Osteoblast (primary cell): ENCODE measurements at places on chromosomes 1 and 21. TPM values are rescaled to one million over a fixed set of nuclear protein-coding genes. Genes with fewer than 3 reads are reported as not detected.

DNA sequence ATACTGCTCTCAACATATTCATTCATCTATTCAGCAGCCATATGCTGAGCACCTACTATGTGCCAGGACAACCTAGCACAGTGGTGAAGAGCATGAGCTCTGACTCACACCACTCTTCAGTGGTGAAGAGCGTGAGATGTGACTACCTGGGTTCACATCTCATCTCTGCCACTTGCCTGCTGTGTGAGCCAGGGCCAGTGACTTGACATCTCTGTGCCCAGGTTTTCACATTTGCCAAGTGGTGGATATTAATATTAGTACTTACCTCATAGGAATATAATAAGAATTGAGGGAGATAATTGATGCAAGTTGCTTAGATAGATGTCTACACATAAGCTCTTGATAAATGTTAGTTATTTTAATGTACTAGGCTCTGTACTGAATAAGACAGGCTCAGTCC lies 488.9 kb downstream of the PTPRU start:
- DNase-seq: no peak

- DNase-seq: peak; percentile 87
These were observed 36.2 kb upstream of the BTG2 start for GRCh38 chr1:203268901-203269653.

- DNase-seq: peak; percentile 48
These were observed 84.0 kb upstream of the IVNS1ABP start for GRCh38 chr1:185401019-185401418.

ABCD3 gene
- total RNA-seq: 30.1 and 30.4 TPM in 2 replicates

CTXND2 gene
- not detected in 2 replicates for total RNA-seq

BEND5 gene
- total RNA-seq: 0.72 and 1.2 TPM in 2 replicates

HSD3B1 gene
- not detected in 2 replicates for total RNA-seq

- DNase-seq: peak; percentile 91
These were observed 125.1 kb upstream of the IPO9 start for GRCh38 chr1:201703621-201704438.

DNA sequence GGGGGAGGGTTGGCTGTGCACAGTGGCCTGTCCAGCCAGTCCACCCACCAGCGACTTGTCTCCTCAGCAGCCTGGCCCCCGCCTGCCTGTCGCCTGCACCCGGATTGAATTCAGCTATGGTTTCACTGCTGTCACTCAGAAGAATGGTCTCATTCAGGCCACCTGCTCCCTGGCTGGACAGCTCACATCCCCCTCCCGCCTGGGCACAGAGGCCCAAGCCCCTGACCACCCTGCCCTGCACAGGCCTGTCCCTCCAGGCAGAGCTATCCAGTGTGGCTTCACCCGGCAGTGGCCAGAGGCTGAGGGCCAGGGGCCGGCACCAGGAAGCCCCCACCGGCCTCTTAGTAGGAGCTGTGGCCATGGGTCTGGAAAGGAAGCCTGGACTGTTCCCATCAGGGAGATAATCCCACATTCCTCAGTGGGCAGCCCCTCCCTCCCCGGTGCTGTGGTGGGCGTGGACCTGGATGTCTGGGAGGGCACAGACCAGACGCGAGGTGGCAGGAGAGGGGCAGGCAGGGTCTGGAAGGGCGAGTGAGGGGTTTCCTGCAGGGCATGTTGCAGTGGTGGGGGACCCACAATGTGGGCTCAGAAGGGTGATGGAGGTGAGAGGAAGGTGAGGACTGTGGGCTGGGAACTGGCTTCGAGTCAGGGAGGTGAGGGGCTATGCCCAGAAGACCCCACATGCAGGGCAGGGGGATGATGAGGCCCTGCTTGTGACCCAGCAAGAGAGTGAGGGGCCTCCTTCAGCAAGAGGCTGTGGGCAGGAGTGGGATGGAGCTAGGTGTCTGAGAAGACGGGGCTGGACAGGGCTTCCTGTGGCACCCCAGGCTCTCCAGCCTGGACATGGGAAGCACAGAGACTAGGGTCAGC lies 30.4 kb downstream of the WNT9A start:
- DNase-seq: peak; percentile 65

TBX19 gene
- total RNA-seq: 1.1 and 1.5 TPM in 2 replicates

GRCh38 chr1:12507631-12508030 lies 110.4 kb downstream of the DHRS3 start:
- no peak for DNase-seq

- peak; percentile 97 for DNase-seq
These were observed 107.8 kb downstream of the SIK1 start for GRCh38 chr21:43318841-43319781.

HES3 gene
- total RNA-seq: not detected in 2 replicates

DNA sequence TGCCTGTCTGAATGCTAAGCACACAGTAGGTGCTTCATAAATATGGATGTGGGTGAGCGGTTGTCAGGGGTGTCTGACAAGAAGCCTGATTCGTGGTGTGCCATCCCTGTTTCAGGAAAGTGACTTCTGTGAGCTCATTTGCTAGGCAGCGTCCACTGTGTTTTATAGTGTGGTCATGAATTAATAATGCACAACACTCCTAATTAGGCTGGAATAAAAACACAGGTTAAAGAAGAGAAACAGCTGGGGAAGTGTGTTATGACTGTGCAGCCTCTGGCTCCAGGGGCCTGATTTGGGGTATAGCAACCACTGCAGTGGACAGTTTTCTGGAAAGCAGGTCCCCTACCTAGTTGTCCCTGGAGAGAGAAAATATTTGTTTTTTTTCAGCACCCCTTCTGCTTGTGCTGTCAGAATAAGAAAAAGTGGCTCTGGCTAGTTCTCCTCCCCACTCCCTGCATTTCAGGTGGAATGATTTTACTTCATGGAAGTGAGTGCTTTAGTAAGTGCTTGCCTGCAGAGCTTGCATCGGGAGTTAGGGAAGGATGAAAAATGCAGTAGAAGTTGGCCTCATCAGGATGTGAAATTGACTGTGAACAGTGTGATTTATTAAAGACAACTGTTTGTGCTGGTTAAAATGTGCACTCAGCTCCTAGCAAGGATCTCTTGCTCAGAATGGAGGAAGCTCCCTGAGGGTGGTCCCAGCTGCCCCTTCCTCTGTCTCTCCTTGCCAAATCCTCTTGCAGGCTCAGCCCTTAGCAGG lies 333.8 kb downstream of the HHAT start:
- no peak for DNase-seq

SH2D2A gene
- total RNA-seq: 0.29 and 0.36 TPM in 2 replicates

CELA3B gene
- total RNA-seq: not detected in 2 replicates

- DNase-seq: no peak
These were observed 110.5 kb upstream of the UBE2U start for GRCh38 chr1:64092851-64093371.

SYT14 gene
- total RNA-seq: 0.29 and 0.36 TPM in 2 replicates

ALPL gene
- 7.1 and 8.0 TPM in 2 replicates for total RNA-seq

DNA sequence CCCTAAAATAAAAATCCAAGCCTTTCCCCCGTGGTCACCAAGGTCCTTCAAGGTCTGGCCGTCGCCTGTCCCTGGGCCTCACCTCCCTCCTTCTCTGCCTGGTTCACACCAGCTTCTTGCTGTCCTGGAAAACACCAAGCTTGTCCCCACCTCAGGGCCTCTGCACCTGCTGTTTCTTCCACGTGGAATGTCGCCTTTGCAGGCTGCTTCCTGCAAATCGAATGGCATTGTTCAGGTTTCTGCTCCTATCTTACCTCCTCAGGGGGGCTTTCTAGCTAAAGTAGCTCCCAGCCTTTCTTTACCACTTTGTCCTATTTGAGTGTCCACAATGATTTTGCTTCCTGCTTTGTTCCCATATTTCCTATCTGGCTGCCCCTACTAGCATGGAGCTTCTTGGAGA lies 3.3 kb upstream of the CASZ1 start:
- peak; percentile 53 for DNase-seq

- DNase-seq: peak; percentile 76
These were observed 10.3 kb upstream of the ACTL8 start for GRCh38 chr1:17744666-17745478.

GRCh38 chr1:217273866-217274265 lies 357.0 kb downstream of the GPATCH2 start:
- DNase-seq: peak; percentile 29

DNA sequence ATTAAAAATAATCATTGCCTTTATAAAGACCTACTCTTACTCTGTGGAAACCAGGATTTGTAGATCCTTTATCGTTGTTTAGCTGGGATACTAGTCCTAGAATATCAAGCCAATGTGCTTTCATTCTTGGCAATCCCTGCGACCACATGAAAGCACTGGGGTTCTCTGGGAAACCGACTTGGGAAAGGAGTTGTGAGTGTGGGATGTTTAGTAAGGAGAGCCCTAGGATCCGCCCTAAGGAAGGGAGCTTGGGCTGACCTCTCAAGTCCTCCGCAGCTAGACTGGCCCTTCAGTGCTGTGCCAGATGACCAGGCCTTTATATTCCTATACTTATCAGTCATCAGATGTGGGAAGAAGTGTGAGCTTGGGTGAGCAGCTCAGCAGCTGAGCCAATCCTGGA lies 5.2 kb upstream of the KRTAP19-8 start:
- DNase-seq: no peak

DNA sequence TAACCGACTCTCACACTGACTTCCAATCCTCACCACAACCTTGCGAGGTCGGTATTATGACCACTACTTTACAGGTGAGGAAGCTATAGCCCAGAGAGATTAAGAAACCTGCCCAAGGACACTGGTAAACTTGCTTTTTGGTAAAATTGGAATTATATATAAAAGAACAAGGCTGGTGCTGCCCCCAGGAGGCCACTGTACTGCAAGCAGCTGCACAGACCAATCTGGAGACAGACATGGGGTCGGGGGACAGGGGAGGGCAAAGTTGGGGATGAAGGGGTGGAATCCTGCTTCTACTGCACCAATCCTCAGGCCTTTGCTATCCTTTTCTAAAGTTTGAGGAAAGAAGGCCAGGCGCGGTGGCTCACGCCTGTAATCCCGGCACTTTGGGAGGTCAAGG lies 280.8 kb downstream of the SPATA17 start:
- DNase-seq: no peak

ZP4 gene
- total RNA-seq: not detected in 2 replicates

OR10Z1 gene
- total RNA-seq: not detected in 2 replicates

MUL1 gene
- 31.8 and 37.3 TPM in 2 replicates for total RNA-seq

DNA sequence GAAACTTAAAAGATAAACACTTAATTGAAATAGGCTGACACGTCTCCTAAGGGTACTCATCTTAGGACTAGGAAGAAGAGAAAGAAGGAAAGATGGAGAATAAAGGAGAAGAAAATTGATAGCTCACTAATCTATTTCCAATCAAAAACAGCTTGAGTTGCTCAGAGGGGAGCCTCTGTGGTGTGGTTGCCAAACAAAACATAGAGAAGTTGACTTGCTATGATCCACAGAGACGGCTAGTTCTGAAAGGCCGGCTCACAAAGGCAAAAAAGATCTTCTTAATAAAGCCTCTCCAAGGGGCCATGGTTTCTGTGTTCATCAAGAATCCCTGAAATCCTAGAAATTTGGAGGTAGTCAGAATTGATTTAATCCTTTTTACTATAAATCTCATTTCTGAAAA lies 644.1 kb downstream of the LMO4 start:
- no peak for DNase-seq

ARL8A gene
- 24.2 and 25.0 TPM in 2 replicates for total RNA-seq

GRCh38 chr1:179779645-179780272 lies 36.7 kb downstream of the FAM163A start:
- DNase-seq: no peak

GRCh38 chr1:157542676-157543075 lies 9.6 kb downstream of the FCRL5 start:
- no peak for DNase-seq

DNA sequence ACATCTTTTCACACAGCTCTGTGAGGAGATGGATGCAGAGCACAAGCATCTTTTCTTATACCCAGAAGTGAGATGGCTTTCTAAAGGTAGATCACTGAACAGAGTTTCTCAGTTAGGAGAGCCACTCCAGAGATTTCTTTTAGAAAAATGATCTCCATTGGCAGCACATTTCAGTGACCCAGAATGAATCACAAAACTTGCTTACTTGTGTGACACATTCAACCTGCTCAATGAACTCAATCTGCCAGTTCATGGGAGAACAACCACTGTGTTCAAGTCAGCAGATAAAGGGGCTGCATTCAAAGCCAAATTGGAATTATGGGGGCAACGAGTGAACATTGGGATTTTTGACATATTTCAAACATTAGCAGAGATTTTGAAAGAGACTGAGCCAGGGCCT lies 78.3 kb downstream of the UCHL5 start:
- DNase-seq: no peak

GRCh38 chr1:203282720-203283542 lies 22.4 kb upstream of the BTG2 start:
- no peak for DNase-seq

DNA sequence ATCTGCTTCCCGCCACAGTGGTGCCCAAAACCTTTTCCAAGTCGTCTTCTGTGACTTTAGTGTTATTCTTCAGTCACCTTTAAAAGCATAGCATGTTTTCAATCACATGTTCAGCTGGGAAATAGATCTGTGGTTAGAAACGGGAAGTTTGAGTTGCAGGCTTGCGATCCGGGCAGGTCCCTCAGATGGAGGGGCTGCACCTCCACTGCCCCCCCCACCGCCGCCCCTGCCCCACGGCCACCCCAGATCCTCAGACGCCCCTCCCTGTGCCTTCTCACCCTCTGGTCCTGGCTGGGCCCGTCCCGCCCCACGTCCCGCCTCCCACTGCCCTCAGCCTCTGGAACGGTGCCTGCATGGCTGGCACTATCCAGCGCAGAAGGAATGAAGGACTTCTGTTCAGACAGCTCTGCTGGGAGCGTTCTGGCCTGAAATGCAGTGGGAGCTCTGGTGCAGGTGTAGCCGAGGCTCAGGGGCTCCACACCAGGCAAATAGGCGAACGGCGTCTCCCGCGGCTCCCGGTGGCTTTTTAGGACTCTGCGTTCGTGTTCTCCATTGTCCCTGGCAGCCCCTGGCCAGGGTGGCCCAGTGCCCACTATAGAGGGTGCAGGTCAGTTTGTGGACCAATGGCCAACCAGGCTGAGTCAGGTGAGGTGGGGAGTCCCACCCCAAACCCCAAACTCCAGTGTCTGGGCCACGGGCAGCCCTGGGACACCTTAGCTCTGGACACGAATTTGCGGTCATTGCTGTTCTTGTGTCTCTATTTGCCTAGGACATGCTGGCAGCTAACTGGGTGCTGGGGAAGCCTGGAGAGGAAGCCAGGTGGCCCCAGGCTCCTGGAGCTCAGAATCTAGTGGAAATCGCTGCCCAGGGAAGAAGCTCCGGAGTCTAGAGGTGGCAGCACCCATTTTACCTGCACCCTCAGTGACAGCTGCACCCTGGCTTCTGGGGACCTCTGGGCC lies 67.1 kb downstream of the FAAP20 start:
- DNase-seq: peak; percentile 75

DNA sequence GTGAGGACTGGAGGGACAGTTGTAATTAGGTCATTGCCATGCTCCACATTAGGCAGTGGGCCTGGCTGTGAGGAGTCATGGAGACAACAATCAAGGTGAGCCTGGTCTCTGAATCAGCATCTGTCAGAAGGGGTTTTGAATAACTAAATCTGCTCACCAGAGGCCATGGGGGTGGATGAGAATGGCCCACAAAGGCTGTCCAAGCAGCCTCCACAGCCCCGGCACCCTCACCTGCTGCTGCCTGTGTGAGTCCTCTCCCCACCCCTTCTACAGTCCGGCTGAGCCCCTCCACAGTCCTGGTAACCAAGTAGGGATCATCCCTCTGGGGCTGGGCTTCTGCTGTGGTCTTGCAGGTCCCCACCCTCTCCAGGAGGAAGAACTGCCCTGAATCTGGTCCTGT lies 2.3 kb downstream of the DPT start:
- DNase-seq: no peak

- DNase-seq: no peak
These were observed 1.8 kb downstream of the PTPN14 start for GRCh38 chr1:214549604-214550003.
